CD8-positive, alpha-beta memory T cell (primary cell): ENCODE measurements at places on chromosomes 5 and 9. TPM values are rescaled to one million over a fixed set of nuclear protein-coding genes. Genes with fewer than 3 reads are reported as not detected.

Gene ITK
- 150 TPM for total RNA-seq

DNA sequence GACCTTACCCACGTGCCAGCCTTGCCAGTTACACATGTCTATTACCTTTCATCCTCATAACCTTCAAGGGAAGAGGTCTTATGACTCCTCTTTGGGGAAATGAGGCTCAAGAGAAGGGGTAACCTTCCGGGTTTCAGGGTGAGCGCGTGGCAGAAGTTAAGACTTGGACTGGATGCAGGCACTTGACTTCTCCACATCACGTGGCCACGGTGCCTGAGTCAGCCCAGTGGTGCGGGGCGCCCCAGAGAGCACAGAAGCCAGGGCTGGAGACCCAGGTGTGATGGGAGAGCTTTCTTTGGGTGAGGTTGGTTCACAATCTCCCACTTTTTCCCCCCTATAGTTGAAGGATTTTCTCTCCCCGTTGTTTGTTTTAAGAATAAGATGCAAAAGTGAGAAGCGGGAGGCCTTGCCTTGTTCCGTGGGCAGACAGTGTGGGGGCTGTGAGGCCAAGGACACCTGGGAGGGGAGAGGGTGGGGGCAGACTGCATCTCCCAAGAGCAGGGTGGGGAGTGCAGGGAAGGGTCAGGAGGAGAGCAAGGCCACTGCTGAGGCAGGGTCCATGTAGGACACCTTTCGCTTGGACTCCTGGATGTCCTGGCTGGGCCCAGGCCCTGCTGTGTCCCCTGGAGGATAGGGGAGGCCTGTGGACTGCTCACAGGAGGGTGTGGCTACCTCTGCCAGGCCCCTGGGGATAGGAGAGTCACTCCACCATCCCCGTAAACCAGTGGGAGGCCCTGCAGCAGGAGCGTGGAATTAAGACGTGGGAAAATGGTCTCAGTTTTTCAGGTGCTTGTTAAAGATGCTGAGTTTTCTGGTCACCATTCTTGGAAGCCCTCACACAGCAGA, 90.0 kb upstream of the CTSL start:
- no peaks in the 10 kb centered on the region for H3K27me3 ChIP-seq
- no peak overlapping the region for H3K4me3 ChIP-seq
- no peaks in the 10 kb centered on the region for H3K4me1 ChIP-seq
- no peaks in the 10 kb centered on the region for H3K36me3 ChIP-seq
- H3K27ac ChIP-seq = no peak overlapping the region

Gene KCNMB1
- total RNA-seq = not detected

- no peak for DNase-seq
- no peaks in the 10 kb centered on the region for H3K27me3 ChIP-seq
- no peak overlapping the region for H3K27ac ChIP-seq
- peaks cover 9% of the 10 kb centered on the region for H3K4me1 ChIP-seq
- H3K36me3 ChIP-seq = no peaks in the 10 kb centered on the region
Measured at GRCh38 chr5:97115932-97116331, 26.5 kb downstream of the LIX1 start.

Gene PCDHB8
- total RNA-seq = not detected

DNA sequence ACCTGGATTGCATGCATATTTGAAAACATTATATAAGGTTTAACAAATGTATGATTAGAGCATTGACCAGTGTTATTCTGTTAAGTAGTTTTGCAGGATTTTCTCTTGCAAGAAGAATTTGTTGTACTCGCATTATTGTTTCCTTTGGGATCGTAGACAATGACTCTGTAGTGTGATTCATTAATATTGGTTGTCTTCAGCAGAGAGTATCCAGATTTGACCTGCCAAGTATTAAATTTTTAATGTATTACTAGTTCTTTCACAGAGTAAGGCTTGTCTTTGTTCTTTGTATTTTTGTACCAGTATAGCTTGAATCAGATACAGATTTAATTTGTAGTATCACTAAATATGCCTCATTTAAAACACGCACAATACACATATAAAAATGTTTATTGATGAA, 155.0 kb downstream of the PBX3 start:
- no peak for DNase-seq
- H3K4me3 ChIP-seq = no peak overlapping the region
- no peaks in the 10 kb centered on the region for H3K36me3 ChIP-seq
- H3K27me3 ChIP-seq = no peaks in the 10 kb centered on the region
- no peaks in the 10 kb centered on the region for H3K4me1 ChIP-seq

DNA sequence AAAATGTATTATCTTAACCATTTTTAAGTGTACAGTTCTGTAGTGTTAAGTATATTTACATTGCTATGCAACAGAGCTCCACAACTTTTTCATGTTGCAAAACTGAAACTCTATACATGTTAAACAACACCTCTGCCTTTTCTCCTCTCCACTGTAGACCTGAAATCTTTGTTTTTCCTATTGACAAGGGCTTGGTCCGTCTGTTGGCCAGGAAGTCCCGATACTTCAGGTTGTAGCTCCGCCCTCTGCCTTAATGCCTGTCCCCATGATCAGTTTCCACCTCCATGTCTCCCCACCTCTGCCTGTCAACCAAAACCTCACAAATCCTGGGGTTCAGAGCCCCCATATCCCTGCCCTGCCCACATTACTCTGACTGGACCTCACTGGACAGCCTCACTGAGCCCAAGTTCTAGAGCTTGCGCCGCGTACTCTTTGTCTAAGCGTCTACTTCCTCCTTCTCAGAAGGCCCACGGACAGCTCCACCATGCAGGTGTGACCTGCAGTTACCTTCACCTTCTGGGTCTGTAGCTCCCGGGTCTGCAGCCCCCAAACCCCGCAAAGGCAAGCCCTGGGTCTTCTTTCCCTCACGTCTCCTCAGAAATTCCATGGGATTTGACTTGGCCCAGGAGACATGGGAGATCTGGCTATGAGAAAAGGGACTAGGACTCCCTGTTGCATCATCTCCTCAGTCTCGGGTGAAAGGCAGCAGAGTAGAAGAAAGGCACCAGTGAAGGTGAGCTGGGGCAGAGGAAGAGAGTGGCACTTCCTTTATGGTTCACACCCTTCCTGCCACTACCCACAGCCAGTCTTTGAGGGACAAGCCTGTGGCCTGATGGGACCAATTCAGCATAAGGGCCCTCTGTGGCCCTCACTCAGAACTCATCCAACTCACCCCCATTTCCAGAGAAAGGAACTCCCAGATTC, 8.0 kb downstream of the GLIPR2 start:
- DNase-seq = peak; percentile 20
- peaks cover 98% of the 10 kb centered on the region for H3K4me1 ChIP-seq
- H3K36me3 ChIP-seq = no peaks in the 10 kb centered on the region
- H3K27ac ChIP-seq = peak overlapping the region; percentile 52
- peak overlapping the region; percentile 61 for H3K4me3 ChIP-seq

Gene CARTPT
- total RNA-seq = not detected

DNA sequence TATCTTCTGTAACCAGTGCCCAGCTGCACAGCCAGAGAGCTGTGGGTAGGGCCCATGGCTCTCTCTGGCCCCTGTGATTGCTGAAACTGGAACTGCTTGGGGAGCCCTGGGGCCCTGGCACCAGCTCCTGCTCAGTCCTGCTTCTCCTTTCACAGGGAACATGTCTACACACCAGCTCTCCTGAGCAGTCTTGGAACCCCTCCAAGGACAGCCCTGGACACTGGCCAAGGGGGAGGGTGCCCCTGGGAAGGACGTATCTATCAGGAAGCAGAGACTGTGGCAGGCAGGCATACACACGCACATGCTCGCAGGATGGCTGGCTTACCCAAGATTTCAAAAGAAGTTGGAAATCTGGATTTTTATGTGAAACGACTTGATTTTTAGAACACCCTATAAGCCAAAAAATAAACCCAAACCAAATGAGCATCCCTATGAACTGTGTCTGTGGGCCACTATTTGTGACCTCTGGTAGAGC, 8.8 kb upstream of the TRAF1 start:
- H3K36me3 ChIP-seq = no peaks in the 10 kb centered on the region
- peak overlapping the region; percentile 52 for H3K27ac ChIP-seq
- peaks cover 74% of the 10 kb centered on the region for H3K4me1 ChIP-seq
- H3K27me3 ChIP-seq = no peaks in the 10 kb centered on the region

- no peaks in the 10 kb centered on the region for H3K27me3 ChIP-seq
- no peak for DNase-seq
- no peaks in the 10 kb centered on the region for H3K4me1 ChIP-seq
- H3K36me3 ChIP-seq = no peaks in the 10 kb centered on the region
- H3K27ac ChIP-seq = no peak overlapping the region
- no peak overlapping the region for H3K4me3 ChIP-seq
Measured at GRCh38 chr5:174402222-174402812, 322.1 kb upstream of the MSX2 start.

Gene CDH12
- not detected for total RNA-seq

Gene ZNF618
- 0.57 TPM for total RNA-seq

Gene COL15A1
- not detected for total RNA-seq

DNA sequence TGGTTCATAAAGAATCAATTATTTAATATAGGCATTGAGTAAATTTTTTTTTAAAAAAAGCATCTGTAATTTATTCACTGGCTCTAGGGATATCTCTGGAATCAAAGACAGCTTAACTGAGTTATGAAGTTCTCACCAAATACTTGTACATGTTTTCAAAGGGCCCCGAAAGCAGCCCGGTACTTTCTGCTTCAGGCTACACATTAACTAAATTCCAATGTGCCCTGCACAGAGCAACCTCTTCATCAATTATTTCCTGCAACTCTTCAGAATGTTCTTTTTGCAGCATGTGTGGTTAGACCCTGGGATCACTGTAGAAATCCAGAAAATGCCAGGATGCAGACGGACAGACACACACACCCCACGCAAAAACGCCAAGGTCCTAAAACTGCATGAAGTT, 209.0 kb downstream of the EFNA5 start:
- no peaks in the 10 kb centered on the region for H3K4me1 ChIP-seq
- no peak for DNase-seq
- no peak overlapping the region for H3K4me3 ChIP-seq
- no peaks in the 10 kb centered on the region for H3K27me3 ChIP-seq

Gene STXBP1
- 15.2 TPM for total RNA-seq

DNA sequence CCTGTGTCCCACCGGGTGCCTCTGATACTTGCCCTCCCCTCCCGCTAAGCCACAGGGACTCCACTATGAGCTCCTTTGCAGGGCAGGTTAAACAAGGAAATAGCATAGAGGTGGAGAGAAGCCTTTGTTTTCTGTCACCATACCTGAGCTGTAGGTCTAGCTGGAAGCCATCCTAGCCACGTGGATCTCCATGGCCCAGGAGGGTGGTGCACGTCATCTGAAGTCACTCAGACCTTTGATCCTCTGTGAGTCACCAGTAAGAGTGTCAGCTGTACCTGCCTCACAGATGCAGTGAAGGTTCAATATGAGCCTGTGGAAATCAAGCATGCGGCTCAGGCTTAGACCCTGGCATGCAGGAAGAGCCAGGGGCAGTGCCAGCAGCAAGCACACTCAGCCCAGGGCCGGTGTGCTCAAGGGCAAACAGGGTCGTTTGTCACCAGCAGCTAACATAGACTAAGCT, 55.1 kb downstream of the ASS1 start:
- H3K27me3 ChIP-seq = no peaks in the 10 kb centered on the region
- no peaks in the 10 kb centered on the region for H3K36me3 ChIP-seq
- H3K27ac ChIP-seq = no peak overlapping the region
- DNase-seq = no peak

DNA sequence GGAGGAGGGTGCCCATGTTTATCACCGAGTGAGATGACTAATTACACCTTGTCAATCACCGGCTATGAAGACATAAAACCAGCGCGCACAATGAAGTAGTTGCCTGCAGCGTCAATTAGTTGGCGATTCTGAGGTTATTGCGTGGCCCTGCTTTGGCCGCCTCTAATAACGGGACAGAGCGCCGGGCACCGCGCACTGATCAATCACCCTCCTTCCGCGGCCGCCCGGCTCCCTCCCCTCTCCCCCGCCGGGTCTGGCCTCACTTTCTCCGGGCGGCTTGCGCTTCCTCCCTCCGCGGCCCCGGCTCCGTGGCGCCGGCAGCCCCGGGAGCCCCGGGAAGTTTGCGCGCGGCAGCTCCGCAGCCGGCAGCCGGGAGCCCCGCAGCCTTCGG, 3.3 kb upstream of the LHX2 start:
- H3K27ac ChIP-seq = no peak overlapping the region
- H3K36me3 ChIP-seq = no peaks in the 10 kb centered on the region
- H3K4me3 ChIP-seq = no peak overlapping the region
- H3K4me1 ChIP-seq = no peaks in the 10 kb centered on the region
- DNase-seq = no peak

- no peak for DNase-seq
- H3K36me3 ChIP-seq = no peaks in the 10 kb centered on the region
- no peaks in the 10 kb centered on the region for H3K4me1 ChIP-seq
- no peaks in the 10 kb centered on the region for H3K27me3 ChIP-seq
- no peak overlapping the region for H3K4me3 ChIP-seq
- no peak overlapping the region for H3K27ac ChIP-seq
Measured at GRCh38 chr5:147645197-147645596, 135.3 kb upstream of the DPYSL3 start.

Gene NSG2
- total RNA-seq = not detected

Gene GADD45G
- 3.4 TPM for total RNA-seq

DNA sequence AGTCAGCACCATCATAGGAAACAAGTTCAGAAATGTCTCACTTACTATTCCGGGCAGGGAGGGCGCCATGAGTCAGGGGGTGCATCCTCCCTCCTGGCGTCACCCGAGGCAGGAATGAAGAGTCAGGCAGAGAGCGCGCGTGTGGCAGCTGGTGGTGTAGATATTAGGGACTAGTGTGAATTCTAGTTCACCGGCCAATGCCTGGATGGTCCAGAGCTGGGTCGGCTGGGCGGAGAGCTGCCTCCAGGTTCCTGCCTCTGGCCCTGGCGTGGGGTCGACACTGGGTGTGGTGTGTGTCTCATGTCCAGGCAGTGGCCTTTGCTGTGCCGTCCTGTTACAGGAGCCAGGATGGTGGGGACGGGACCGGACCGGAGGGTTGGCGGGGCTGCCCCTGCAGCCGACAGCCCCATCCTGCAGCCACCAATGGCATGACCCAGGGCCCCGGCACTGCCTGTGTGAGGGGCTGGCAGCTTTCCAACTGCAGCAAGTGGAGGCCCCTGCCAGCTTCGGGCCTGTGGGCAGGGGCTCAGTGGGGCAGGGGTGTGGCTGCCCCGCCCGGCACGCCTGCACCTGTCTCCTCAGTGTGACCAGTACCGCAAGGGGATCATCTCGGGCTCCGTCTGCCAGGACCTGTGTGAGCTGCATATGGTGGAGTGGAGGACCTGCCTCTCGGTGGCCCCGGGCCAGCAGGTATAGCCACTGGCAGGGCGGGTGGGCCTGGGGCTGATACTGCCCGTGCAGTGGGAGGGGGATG, 9.1 kb downstream of the DIPK1B start:
- H3K4me3 ChIP-seq = no peak overlapping the region
- no peaks in the 10 kb centered on the region for H3K27me3 ChIP-seq
- H3K4me1 ChIP-seq = peaks cover 12% of the 10 kb centered on the region
- no peak for DNase-seq

GRCh38 chr5:126816649-126817048, 39.7 kb downstream of the LMNB1 start:
- H3K4me3 ChIP-seq = no peak overlapping the region
- H3K4me1 ChIP-seq = peaks cover 6% of the 10 kb centered on the region
- H3K27me3 ChIP-seq = no peaks in the 10 kb centered on the region
- no peaks in the 10 kb centered on the region for H3K36me3 ChIP-seq

- no peak overlapping the region for H3K27ac ChIP-seq
- no peak for DNase-seq
- peaks cover 11% of the 10 kb centered on the region for H3K36me3 ChIP-seq
- H3K27me3 ChIP-seq = no peaks in the 10 kb centered on the region
Measured at GRCh38 chr5:80871541-80871961, 88.6 kb upstream of the RASGRF2 start.
